ENCODE measurements at places on chromosomes 13 and 19. TPM values are rescaled to one million over a fixed set of nuclear protein-coding genes. Genes with fewer than 3 reads are reported as not detected.

DNA sequence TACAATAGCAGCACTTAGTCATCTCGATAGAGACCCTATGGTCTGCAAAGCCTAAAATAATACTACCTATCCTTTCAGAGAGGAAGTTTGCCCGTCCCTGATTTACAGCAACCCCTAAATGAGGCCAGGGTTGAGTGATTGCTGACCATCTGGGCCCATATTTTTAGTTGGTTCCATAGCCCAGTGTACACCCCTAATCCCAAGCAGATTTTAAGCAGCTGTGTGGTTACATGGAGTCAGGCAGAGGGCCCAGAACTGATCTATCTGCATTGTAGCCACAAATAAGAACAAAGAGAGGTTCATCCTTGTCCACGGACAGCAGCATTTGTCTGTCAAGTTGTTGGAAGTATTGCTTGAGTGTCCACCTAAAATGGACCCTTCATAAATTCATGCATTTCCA lies 148.2 kb downstream of the DCT start:
- no peak for DNase-seq

- DNase-seq = no peak
Measured at GRCh38 chr19:9070066-9070465, 16.8 kb upstream of the OR1M1 start.

The ESD gene
- total RNA-seq = 84.2 TPM

DNA sequence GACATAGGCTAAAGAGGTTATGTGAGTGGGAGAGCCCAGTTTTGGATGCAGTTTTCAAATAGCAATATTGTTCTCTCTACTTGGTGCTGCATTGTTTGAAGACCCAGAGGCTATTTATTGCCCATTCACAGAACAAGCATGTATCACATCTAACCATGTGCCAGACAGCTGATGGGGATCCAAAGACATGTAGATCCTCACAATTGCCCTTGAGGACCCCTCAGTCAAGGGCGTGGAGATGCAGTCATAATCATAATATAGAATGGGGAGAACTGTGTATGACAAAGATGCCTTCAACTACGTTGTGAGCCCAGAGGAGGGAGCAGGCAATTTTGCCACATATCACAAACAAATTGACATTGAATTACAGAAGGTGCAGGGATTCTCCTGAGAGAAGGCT lies 70.5 kb downstream of the NHLRC3 start:
- no peak for DNase-seq

GRCh38 chr13:75855847-75856246 lies 219.7 kb downstream of the LMO7 start:
- DNase-seq = no peak

- DNase-seq = no peak
Measured at GRCh38 chr19:40175820-40176219, 15.4 kb upstream of the MAP3K10 start.

The MRPL57 gene
- 14.5 TPM for total RNA-seq

GRCh38 chr19:9940778-9941177 lies 4.5 kb upstream of the OLFM2 start:
- no peak for DNase-seq

The ECSIT gene
- 13.7 TPM for total RNA-seq

The LILRB2 gene
- total RNA-seq = not detected

GRCh38 chr13:110923777-110924638 lies 9.1 kb upstream of the ANKRD10 start:
- DNase-seq = no peak

The GGN gene
- 0.17 TPM for total RNA-seq

DNA sequence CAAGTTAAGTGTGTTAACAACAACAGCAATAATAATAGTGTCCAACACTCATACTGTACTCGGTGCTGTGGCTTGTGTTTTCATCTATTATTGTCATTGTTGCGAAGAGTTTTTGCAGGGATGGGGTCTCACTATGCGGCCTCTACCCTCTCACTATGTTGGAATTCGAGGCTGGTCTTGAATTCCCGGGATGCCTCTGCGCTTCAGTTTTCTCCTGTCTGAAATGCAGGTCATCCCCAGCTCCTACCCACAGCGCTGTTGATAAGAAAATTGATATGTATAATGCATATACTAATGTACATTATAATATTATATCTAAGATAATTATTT lies 4.9 kb upstream of the SBK3 start:
- DNase-seq = no peak

GRCh38 chr19:54518844-54519243 lies 16.2 kb downstream of the LAIR2 start:
- peak; percentile 9 for DNase-seq

DNA sequence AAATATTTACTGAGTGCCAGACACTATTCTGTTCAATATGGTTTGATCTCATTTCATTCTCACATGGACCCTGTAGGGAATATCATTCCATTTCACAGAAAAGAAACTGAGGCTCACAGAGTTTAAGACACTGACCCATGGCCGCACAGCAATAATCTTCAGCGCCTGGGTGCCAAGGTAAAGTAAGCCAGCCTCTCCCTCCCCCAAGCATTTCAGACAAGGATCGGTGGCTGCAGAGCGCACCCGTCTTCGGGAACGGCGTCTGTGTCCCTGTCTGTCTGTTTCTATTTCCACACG lies 4.3 kb upstream of the PDE4A start:
- DNase-seq = no peak

DNA sequence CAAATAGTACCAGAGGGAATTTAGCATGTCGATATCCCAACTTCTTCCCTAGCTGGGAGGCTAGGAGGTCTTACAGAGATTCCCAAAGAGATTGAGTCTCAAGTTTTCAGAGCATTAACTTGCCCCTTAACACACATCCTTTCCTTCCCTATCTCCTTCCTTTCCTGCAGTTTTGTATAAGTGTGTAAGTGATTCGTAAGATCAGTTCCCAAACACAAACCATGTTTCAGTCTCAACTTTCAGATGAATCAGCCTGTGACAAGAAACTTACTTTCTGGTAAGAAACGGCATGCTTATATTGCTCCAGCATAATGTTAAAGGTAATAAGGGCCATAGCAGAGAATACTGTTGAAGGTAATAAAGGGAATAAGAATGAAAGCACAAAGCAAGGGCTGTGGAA lies 472.2 kb downstream of the LIG4 start:
- no peak for DNase-seq

GRCh38 chr19:47653856-47654255 lies 44.9 kb downstream of the BICRA start:
- DNase-seq = no peak

DNA sequence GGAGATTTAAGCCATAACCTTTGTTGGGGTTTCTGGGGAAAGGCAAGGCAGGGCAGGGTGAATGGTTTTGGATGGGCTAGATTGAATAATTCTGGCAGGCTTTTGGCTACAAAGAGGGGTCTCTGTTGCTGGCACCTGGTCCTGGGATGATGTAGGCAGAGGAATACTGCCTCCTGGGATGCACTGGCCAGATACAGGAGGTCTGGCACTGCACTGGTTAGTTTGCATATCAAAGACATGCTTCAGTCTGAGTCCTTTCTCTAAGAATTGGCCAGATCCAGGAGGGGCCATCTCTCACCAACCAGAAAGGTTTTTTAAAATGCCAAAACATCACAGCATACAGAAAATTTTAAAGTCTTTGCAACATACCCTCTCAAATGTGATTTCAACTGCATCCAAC lies 8.0 kb upstream of the MEDAG start:
- no peak for DNase-seq

- no peak for DNase-seq
Measured at GRCh38 chr19:21586311-21587116, 81.1 kb downstream of the ZNF429 start.

The TFPT gene
- total RNA-seq = 9.3 TPM

GRCh38 chr19:31271306-31271911 lies 77.8 kb downstream of the TSHZ3 start:
- no peak for DNase-seq

DNA sequence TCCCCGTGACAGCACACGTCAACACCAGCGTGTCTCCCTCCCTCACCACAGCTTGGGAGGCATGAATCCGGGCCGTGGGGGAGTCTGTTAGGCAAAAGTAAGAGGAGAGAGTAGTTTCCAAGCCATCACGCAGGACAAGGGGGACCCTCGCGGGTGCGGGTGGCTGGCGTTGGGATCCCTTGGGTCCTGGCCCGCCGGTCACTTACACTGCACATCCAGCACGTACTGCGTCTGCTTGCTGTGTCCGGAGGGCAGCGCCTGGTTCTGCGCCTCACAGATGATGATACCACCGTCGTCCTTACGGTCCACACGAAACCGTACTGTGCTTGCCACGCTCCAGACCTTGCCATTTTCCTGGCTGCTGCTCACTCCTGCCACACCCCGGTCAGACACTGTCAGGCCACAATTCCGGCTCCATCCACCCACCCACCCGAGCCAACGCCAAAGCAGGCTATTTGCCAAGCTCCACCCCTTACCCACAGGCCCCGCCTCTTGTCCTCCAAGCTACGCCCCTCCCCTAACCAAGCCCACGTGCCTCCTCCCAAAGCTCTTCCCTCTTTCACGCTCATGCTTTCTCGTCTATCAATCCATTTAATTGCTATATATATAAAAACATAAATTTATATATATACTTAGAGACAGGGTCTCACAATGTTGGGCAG lies 6.6 kb upstream of the ZNF428 start:
- no peak for DNase-seq
